ENCODE measurements at places on chromosomes 6 and 20. TPM values are rescaled to one million over a fixed set of nuclear protein-coding genes. Genes with fewer than 3 reads are reported as not detected.

Gene DOK5
- total RNA-seq: 2.2 TPM

Gene SIRPB2
- not detected for total RNA-seq

Gene PGC
- total RNA-seq: 56.6 TPM

Gene LY6G5B
- 13.9 TPM for total RNA-seq

Gene WFDC12
- not detected for total RNA-seq

Gene VGLL2
- total RNA-seq: 3.0 TPM

Gene BMP6
- 1.8 TPM for total RNA-seq

Gene KIAA1755
- 4.7 TPM for total RNA-seq

Gene APOM
- 11.2 TPM for total RNA-seq

DNA sequence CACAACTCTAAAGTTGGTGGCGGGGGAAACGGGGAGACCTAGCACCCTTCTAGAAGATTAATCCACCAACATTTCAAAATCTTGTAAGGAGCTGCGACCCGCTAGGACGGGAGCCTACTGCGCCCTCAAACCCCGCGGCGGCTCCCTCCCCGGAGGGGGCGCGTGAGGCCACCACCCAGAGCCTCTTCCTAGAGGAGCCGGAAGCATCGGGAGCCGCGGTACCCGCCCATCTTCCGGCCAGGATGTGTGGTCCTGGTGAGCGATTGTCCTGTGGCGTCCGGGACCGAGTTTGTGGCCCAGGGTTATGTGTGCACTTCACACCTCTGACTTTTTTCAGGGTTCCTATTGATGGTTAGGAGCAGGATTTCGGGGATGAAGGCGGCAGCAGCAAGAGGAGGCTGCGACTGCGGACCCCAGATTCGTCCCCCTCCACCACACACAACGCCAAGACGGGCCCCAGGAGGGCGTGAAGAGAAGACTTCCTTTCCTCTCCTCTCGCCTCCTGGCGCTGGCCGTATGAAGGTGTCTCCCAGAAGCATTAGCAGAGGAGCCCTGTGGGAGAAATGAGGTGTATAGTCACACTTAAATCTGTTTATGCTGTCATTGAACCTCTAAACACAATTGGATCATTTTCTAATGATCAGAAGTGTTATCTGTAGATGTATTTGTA, 10.7 kb downstream of the ZNF165 start:
- no peaks in the 10 kb centered on the region for H3K27me3 ChIP-seq
- H3K4me3 ChIP-seq: no peak overlapping the region
- DNase-seq: no peak

GRCh38 chr20:17560344-17561074, 9.4 kb upstream of the DSTN start:
- peak overlapping the region; percentile 12 for H3K27ac ChIP-seq
- no peaks in the 10 kb centered on the region for H3K27me3 ChIP-seq
- peaks cover 28% of the 10 kb centered on the region for H3K4me1 ChIP-seq

DNA sequence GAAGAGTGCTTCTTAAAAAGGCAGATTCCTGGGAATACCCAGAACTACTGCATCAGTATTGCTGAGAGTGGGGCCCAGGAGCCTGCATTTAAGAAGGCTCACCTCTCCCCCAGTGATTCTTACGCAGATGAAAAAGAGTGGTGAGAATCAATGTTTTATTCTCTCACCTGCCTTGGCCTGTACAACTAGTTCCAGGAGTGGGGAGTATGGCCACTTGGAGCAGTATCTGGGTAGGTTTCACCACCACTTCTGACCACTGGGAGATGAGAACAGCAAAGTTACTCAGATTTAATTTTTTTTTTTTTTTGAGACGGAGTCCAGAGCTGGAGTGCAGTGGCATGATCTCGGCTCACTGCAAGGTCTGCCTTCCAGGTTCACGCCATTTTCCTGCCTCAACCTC, 16.9 kb downstream of the CAP2 start:
- no peak overlapping the region for H3K27ac ChIP-seq
- H3K27me3 ChIP-seq: no peaks in the 10 kb centered on the region
- no peak for DNase-seq
- H3K4me3 ChIP-seq: no peak overlapping the region

DNA sequence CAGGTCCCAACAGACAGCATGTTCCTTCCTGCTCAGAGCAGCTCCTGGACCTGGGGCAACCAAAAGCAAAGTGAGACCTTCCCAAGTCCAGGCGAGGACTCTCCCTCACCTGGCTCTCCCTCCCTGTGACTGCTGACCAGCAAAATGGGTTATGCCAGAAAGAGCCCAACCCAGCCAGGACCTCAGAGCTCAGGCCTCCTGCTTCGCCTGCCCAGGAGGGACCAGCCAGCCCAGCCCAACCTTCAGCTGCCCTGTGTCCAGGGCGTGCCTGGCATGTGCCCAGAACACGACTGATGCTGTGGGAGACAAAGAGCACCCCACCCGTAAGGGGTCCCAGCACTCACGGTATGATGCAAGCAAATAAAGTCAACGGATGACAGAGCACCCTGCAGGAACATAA, 74.0 kb upstream of the CST7 start:
- no peak for DNase-seq
- H3K27ac ChIP-seq: no peak overlapping the region
- H3K27me3 ChIP-seq: no peaks in the 10 kb centered on the region
- no peaks in the 10 kb centered on the region for H3K36me3 ChIP-seq
- H3K4me1 ChIP-seq: no peaks in the 10 kb centered on the region

GRCh38 chr6:105135056-105135455, 44.8 kb downstream of the POPDC3 start:
- H3K27me3 ChIP-seq: peaks cover 30% of the 10 kb centered on the region
- no peak for DNase-seq
- peak overlapping the region; percentile 89 for H3K4me3 ChIP-seq
- H3K4me1 ChIP-seq: no peaks in the 10 kb centered on the region
- no peak overlapping the region for H3K27ac ChIP-seq

- H3K36me3 ChIP-seq: no peaks in the 10 kb centered on the region
- H3K27ac ChIP-seq: peak overlapping the region; percentile 29
- peaks cover 50% of the 10 kb centered on the region for H3K4me1 ChIP-seq
- peaks cover 32% of the 10 kb centered on the region for H3K27me3 ChIP-seq
- DNase-seq: no peak
- no peak overlapping the region for H3K4me3 ChIP-seq
These were observed 371.2 kb downstream of the PREX1 start for GRCh38 chr20:48456366-48457192.

- H3K27ac ChIP-seq: peak overlapping the region; percentile 6
- DNase-seq: no peak
- H3K27me3 ChIP-seq: peaks cover 10% of the 10 kb centered on the region
- peak overlapping the region; percentile 46 for H3K4me3 ChIP-seq
These were observed 4.5 kb downstream of the FOXO3 start for GRCh38 chr6:108565091-108565766.

DNA sequence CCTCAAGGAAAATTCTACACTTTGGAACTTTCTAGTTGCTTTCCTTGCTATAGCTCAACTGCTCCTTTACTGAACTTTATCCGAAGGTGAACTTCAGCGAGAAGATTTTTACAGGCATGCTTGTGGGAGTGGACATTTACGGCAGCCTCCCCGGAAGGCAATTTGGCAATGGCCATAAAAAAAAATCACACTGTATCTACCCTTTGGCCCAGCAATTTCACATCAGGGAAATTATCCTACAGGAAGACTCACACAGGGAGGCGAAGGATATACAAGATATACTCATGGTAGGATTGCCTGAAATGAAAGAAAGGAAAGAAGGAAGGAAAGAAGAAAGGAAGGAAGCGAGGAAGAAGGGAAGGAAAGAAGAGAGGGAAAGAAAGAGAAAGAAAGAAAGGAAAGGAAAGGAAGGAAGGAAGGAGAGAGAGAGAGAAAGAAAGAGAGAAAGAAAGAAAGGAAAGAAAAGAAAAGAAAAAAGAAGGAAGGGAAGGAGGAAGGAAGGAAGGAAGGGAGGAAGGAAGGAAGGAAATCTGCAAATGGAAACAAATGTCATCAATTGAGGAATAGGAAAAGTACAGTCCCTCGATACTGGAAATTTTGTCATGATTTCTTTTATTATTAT, 25.7 kb downstream of the OVOL2 start:
- H3K27ac ChIP-seq: peak overlapping the region; percentile 22
- DNase-seq: no peak
- no peaks in the 10 kb centered on the region for H3K36me3 ChIP-seq
- H3K4me3 ChIP-seq: no peak overlapping the region

DNA sequence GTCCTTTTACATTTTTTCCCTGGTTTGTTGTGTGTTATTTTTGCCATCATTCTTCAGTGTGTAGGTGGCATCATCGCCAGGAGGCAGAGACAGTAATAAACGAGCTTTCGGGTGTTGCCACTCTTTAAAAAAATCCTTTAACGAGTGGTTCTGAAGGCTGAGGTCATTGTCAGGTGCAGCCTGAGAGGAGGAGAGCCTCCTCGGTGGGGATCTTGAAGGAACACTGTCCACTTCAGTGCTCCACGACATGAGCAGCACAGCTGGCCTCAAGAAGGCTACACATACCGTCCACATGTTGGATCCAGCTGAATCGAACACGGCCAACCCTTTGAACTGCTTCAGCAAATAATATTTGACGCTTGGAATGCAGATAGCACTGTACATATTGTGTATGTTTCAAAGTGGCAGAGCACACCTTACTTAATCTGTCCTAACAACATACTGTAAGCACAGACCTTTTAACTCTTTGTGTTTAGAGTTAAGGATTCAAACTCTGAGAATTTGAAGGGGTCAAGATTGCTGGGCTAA, 48.0 kb upstream of the FOXQ1 start:
- H3K27ac ChIP-seq: peak overlapping the region; percentile 34
- H3K4me3 ChIP-seq: no peak overlapping the region
- no peaks in the 10 kb centered on the region for H3K4me1 ChIP-seq
- no peaks in the 10 kb centered on the region for H3K36me3 ChIP-seq
- H3K27me3 ChIP-seq: peaks cover 17% of the 10 kb centered on the region

DNA sequence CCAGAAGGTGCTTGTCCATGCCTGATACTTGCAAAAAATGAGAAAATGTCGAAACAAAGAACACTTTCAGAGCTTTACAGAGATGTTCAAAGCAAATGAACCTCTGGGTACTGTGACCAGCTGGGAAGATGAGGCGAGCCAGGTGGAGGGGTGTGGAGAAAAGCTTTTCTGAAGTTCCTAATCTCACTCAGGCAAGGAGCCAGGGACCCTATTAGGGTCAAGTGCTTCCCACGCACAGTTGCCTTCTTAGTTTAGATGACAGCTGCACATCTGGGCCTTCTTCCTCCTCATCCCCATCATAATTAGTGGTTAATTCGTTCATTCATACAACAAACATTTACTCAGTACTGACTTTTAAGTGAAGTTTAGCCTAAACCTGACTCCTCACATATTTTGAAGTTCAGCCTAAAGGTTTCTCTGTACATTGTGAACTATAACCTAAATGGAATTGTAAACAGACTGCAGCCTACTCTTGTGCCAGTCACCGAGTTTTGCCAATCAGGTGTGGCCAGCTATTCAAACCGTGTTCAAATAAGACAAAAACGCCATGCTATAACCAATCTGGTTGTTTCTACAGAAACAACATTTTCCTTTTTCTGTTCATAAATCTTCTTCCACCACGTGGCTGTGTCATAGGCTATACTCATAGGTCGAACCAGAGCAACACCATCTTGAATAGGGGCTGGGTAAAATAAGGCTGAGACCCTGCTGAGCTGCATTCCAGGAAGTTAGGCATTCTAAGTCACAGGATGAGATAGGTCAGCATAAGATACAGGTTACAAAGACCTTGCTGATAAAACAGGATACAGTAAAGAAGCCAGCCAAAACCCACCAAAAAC, 19.3 kb upstream of the AHCY start:
- no peaks in the 10 kb centered on the region for H3K36me3 ChIP-seq
- H3K4me1 ChIP-seq: peaks cover 18% of the 10 kb centered on the region
- H3K27me3 ChIP-seq: no peaks in the 10 kb centered on the region

- H3K27ac ChIP-seq: no peak overlapping the region
- H3K4me3 ChIP-seq: no peak overlapping the region
- no peaks in the 10 kb centered on the region for H3K27me3 ChIP-seq
These were observed 21.2 kb downstream of the EPB41L2 start for GRCh38 chr6:131041814-131042213.

- no peaks in the 10 kb centered on the region for H3K27me3 ChIP-seq
These were observed 53.6 kb downstream of the MAP3K5 start for GRCh38 chr6:136738692-136739057.

- H3K4me3 ChIP-seq: no peak overlapping the region
- no peaks in the 10 kb centered on the region for H3K27me3 ChIP-seq
These were observed 21.2 kb downstream of the CUL9 start for GRCh38 chr6:43203029-43203717.

DNA sequence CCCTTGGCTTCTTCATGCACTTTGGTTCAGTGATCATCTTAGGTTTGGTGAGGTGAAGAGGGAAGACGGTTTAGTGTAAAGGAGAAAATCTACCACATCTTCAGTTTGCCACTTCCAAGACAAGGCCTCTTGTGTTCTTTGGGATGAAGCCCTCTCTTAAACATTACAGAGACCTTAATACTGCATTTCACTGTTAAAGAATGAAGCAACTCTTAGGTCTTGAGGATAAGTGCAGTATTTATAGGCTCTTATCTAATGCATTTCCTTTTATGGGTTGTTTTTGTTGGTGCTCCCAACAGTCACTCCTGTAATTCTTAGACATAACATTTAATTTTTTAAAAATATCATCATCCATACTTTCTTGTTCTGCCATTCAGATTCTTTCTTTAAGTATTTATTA, 139.9 kb upstream of the LAMP5 start:
- no peak overlapping the region for H3K4me3 ChIP-seq
- no peak for DNase-seq
- H3K27ac ChIP-seq: no peak overlapping the region
- peaks cover 12% of the 10 kb centered on the region for H3K4me1 ChIP-seq
- H3K36me3 ChIP-seq: peaks cover 6% of the 10 kb centered on the region
- H3K27me3 ChIP-seq: no peaks in the 10 kb centered on the region

GRCh38 chr6:24374612-24375011, 16.8 kb upstream of the DCDC2 start:
- peaks cover 14% of the 10 kb centered on the region for H3K4me1 ChIP-seq
- no peaks in the 10 kb centered on the region for H3K27me3 ChIP-seq
- no peaks in the 10 kb centered on the region for H3K36me3 ChIP-seq
- no peak for DNase-seq

DNA sequence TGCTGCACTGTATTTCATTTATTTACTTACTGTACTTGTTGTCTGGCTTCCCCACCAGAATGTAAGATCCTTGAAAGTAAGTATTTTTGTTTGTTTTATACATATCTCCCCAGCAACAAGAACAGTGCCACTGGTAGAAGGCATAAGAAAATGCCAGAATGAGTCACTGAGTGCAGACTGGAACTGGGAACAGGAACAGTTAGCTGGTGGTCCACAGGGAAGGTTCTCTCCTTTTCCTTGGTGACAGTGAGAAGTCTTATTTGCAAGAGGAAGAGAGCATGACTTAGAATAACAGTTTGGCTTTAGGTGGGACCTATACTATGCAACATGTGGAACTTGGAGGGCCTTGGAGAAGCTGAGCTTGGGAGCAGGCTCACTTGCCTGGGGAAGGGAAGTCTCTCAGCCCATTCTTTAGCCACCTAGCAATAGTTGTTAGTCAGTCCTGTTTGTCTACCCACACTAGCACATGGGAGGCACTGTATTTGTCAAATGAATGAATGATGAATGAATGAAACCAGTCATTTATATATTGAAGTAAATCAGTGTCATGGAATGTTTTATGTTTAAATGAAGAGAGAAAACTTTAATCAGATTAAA, 203.5 kb downstream of the KCNQ5 start:
- H3K36me3 ChIP-seq: no peaks in the 10 kb centered on the region
- no peaks in the 10 kb centered on the region for H3K4me1 ChIP-seq
- no peaks in the 10 kb centered on the region for H3K27me3 ChIP-seq

All from type B pancreatic cell (in vitro differentiated cells).